Kidney tubule cell (primary cell): ENCODE measurements at places on chromosomes 1 and 21.

- DNase-seq: no peak
These were observed 58.5 kb downstream of the TENT5C start for GRCh38 chr1:117664314-117664713.

- no peak for DNase-seq
These were observed 56.9 kb downstream of the TBCE start for GRCh38 chr1:235424092-235424491.

GRCh38 chr1:10210841-10211804 lies 753 bp downstream of the KIF1B start:
- DNase-seq: peak; percentile 94

DNA sequence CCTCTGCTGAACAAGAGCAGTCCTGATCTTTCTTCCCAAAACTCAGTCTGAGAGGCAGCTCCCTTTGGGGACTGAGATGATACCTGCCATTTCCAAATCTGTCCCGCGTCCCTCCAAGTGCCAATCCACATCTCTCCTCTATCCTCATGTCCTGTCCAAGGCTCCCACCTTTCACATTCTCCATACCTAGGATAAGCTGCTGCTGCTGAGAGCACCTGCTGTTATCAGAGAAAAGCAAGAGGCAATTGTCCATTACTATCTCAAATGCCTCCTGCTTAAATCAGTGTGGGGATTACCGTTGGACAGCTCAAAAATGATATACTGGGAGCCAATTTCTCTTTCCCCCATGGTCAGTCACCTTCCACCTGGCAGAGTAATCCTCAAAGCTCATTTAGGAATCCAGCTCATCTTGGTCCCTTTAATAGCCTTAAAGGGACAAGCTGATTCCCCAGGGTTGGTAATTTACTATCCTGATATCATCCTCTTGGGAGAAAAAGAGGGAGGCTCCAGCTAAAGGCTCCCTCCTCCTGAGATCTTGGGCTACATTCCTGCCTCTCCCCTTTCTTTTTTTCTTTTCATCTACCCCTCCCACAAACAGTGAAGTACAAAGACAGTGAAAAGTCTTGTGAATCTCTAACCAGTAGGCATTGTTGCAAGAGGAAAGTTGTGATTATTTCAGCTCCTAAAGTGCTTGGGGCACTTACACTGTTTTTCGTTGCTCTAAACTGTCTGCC lies 278.1 kb upstream of the CAMK1G start:
- DNase-seq: no peak

- peak; percentile 97 for DNase-seq
These were observed 78.5 kb upstream of the CAMK1G start for GRCh38 chr1:209505044-209505443.

DNA sequence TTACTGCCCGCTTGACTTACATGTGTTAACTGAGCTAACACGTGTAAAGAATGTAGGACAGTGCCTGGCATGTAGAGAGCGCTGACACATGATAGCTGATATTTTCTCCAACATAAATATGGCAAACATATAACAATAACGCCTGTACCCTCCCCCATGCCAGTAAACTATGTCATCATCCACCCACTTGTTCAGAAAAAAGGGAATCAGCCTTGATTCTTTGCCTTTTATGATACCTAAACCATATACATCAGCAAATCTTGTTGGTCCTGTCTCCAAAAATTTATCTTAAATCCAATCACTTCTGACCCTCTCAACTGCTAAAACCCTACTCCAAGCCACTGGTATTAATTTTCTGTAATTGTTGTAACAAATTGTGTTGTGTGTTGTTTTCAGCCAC lies 1.1 kb upstream of the ZNF692 start:
- no peak for DNase-seq

GRCh38 chr1:241612533-241613477 lies 27.4 kb downstream of the CHML start:
- peak; percentile 90 for DNase-seq

- peak; percentile 65 for DNase-seq
These were observed 5.8 kb upstream of the CTSE start for GRCh38 chr1:206029484-206029883.

- no peak for DNase-seq
These were observed 6.4 kb upstream of the CPT2 start for GRCh38 chr1:53190210-53190611.

DNA sequence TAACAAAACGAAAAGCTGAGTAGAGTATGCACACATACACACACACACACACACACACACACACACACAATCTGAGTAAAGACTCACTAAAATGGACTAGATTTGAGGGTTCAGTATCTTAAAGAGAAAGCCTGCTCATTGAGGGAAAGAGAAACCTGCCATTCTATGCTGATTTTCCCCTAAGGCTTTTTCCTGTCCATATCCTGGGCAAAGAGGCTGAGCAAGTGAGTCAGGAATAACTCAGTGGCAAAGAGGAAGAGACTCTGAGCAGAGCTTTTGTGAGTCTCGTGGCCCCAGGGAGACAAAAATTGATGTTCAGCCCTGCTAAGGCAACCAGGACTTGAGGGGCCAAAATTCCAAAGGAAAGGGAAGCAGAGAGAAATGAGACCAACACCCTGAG lies 37.3 kb upstream of the RUNX1 start:
- DNase-seq: peak; percentile 82

DNA sequence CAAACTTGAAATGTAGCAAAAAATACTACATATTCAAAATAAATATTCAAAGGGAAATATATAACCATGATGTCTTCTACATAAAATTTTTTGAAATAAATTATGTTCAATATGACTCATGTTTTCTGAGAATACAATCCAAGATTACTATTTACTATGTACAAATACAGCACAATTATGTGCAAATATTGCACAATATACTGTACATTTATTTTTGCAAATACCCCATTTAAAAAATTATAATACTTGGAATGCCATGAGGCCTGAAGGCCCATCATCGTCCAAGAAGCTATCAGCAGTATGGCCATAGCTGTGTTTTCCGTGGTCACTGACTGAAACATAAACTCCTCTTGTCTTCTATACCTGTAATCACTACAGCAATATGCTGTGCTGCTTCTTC lies 12.3 kb downstream of the CCDC181 start:
- DNase-seq: no peak

DNA sequence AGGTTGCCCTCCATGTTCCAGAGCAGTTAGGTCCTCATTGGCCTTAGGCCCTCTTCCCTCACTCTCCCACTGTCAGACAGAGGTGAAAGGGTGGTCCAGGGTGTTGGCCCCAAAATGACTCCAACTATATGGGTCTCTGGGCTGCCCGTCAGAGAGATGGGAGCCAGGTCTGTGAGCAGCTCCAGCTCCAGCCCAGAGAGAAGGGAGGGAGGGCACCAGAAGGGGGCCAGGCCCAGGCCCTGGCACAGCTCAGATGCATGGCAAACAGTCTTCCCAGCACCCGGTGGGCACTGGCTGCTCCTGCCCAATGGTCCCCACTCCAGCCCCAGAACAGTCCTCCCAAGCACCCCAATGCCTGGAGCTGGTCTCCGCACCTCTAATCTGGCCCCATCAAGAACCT lies 2.2 kb downstream of the BCAN start:
- no peak for DNase-seq

DNA sequence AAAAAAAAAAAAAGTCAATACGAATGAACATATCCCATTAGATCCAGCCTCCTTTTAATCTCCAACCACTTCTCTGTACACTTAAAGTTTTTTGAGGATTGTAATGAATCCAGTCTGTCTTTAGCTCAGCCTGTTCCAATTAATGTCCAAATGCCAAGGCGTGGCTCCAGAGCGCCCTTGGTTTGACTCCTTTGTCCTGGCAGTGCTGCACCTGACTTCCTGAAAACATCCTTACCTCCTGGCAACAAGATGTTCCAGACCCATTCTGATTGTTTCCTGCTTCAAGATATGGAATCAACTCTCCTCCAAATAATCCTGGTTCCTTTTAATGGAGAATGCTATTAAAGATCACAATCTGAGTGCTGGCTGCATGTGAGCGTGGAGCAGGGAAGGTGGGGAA lies 74.1 kb upstream of the FAM20B start:
- no peak for DNase-seq

GRCh38 chr1:54996359-54996868 lies 2.3 kb upstream of the BSND start:
- DNase-seq: peak; percentile 75

GRCh38 chr1:200330741-200331428 lies 79.0 kb downstream of the ZNF281 start:
- DNase-seq: no peak

- DNase-seq: no peak
These were observed 198.4 kb upstream of the VAMP3 start for GRCh38 chr1:7572654-7573152.

DNA sequence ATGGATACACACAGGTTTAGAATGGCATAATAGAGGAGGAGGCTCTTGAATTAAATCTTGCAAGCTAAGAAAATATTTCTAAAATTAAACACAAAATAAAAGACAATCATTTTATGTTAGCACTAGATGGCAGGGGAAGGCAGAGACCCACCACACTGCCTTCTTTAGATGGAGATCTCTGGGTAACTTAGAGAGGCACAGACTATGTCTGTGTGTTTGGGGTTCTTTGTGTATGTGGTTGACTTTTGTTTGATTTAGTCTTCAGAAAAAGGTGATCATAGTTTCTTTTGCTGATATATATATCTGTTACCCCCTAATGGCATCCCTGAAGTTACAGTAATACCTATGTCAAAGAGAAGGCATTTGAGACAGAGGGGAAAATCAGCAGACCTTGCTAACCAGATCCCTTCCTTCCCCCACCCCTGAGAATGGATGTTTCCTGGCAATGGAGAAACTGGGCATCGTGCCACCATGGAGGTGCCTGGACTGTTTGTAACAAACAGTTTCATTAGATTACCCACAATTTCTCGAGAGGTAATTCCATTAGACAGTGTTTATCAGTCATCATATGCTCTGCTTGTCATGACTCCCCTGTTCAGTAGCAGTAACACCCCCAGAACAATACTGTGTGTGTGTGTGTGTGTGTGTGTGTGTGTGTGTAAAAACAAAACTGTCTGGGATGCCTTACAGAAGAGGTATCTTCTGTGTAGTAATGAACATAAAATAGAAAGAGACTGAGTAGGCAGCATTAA lies 228.3 kb upstream of the DEPDC1 start:
- peak; percentile 56 for DNase-seq

- no peak for DNase-seq
These were observed 10.4 kb upstream of the KCNK1 start for GRCh38 chr1:233603478-233603877.

DNA sequence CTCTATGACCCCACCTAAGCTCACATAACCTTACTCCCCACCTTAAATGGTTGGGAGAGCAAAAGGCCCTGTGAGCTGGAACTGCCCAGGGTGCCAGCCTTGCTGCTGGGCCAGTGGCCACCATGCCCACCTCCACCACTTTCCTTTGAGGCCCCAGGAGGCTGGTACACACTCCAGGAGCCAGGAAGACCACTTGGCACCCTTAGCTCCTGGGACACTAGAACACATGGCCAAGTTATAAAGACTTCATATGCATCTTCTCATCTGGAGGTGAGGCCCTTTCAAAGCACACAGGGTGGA lies 21.9 kb downstream of the CAPZB start:
- no peak for DNase-seq

DNA sequence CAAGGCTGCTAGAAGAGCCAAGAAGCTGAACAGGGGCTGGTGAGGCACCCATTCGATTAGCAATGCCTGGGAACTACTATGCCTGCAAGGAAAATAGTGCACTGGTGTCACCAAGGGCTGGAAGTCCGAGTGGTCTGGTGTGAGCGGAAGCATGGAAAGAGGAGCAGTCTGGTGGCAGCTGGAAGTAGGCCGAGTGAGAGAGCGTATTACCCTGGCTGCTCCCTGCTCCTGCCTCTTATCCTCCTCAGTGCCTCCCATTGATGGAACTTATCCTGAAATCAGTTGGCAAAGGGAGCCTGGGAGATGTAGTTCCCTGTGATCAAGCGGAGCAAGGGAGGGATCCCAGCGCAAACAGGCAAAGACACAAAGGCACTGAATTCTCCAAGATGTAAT lies 9.6 kb downstream of the SMAP2 start:
- no peak for DNase-seq

GRCh38 chr1:93575621-93576284 lies 105.9 kb downstream of the BCAR3 start:
- DNase-seq: no peak

GRCh38 chr1:3903141-3904005 lies 3.3 kb upstream of the C1orf174 start:
- DNase-seq: peak; percentile 35

- DNase-seq: peak; percentile 71
These were observed 96.3 kb upstream of the SLC2A1 start for GRCh38 chr1:43054961-43055360.

GRCh38 chr1:246329900-246330299 lies 177.2 kb downstream of the SMYD3 start:
- peak; percentile 59 for DNase-seq

- DNase-seq: no peak
These were observed 28.8 kb upstream of the TRIM17 start for GRCh38 chr1:228445490-228445842.

GRCh38 chr1:61566177-61566576 lies 158.8 kb downstream of the TM2D1 start:
- no peak for DNase-seq

- DNase-seq: no peak
These were observed 23.7 kb upstream of the COG2 start for GRCh38 chr1:230618537-230618936.

- no peak for DNase-seq
These were observed 82.1 kb downstream of the CCDC18 start for GRCh38 chr1:93262645-93263044.

GRCh38 chr1:42848823-42849537 lies 2.6 kb downstream of the ZNF691 start:
- DNase-seq: no peak

GRCh38 chr1:94550800-94551241 lies 9.3 kb upstream of the F3 start:
- DNase-seq: no peak
